Erythroblast (primary cell): ENCODE measurements at places on chromosomes 2 and 18.

DNA sequence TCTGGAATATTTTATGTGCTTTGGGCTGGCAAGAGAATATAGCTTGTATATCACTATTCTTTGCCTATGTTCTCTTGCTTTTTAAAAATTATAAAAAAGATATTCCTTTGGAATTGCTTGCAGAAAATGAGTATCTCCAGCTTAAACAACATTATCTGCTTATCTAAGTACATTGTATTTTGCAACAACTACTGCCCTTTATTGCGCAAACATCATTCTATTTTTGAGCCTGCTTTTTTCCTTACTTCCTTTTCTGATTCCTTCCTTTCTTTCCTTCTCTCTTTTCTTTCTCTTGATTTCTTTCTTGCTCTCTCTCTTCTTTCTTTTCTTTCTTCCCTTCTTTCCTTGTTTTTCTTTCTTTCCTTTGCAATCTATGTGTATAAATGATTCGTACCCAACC lies 74.0 kb downstream of the UNC80 start:
- DNase-seq, result no peak

DNA sequence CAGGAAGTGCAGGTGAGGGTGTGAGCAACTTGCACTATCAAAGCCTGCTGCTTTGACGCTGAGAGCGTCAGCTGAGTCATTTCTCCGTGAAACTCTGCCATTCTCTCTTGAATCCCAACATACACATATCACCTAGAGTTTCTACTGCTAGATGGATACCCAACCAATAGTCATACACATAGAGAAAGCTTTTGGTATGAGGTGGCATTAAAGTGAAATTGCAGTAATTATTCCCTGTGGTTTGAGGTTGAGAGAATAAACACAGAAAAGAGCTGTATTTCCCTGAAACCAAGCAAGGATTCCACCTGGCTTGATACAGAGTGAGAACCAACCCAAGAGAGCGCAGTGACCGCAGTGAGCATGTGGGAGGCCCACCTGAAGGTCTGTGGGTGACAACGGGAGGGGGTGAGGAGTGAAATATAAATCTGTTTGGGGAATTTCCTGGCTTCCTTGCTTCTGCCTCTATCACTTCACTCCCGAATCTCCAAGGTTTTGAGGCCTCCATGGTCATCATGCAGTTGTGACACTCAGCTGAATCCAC lies 28.8 kb upstream of the TMEM18 start:
- no peak for DNase-seq

DNA sequence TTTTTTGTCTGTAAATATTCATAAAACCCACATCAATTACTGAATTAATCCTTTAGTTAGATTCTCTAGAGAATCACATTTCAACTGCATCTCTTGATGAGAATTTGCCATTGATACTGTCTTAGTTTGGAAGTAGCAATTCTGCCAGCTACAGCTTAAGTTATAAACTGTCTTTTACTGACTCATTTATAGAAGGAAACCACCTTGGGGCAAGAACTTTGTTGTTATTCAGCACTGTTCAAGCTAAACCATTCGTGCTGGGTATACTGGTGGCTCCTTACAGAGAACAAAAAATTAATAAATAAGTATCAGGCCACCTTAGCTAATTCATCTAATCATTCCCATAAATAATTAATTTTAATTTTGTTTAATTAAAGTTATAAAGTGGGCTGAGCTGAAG lies 1082.6 kb upstream of the CELF4 start:
- DNase-seq, result no peak

GRCh38 chr2:176503776-176504175 lies 234.5 kb downstream of the MTX2 start:
- DNase-seq, result no peak

DNA sequence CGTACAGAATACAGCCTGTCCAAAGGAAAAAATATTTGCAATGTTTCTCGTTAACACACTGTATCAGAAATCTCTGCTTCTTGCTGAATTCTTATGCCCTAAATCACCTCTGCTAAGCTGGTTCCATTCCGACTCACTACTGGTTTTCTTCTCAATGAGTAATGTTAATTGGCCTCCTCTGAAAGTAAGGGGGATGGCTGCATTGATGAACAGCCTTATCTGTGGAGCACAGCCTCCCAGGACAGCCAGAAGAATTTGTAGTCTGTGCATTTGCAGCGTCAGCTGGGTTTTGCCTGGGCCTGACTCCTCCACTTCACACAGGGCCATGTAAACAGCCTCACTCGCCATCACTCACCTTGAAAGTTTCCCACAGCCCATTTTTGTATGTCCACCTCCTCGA lies 127.7 kb downstream of the RNF152 start:
- DNase-seq, result peak; percentile 86

- no peak for DNase-seq
Measured at GRCh38 chr2:5042666-5043440, 649.3 kb upstream of the SOX11 start.

DNA sequence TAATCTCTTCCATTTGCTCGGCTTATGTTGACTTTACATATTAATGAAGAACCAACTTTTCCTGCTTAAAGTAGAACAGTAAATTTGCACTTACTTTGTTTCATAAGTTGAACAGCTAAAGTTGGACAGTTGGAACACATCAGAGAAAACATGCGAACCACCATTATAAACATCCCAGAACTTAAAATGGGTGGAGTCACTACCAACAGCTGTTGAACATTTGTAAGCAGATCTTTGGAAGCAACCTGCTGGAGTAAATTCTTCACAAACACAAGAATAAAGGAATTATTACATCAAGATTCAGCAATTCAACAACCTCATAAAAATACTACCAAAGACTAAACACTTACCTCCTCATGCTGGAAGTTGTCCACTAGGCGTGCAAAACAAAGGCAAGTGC lies 96.4 kb upstream of the DNER start:
- DNase-seq, result no peak

- DNase-seq, result no peak
Measured at GRCh38 chr2:50402654-50402960, 629.3 kb downstream of the NRXN1 start.

- DNase-seq, result no peak
Measured at GRCh38 chr2:106839849-106840595, 45.9 kb downstream of the ST6GAL2 start.

- no peak for DNase-seq
Measured at GRCh38 chr18:5895299-5895875, at the start of gene TMEM200C. TSS of gene TMEM200C (minus strand) at chr18:5895522. CDS start at chr18:5892063, 3,459 bp downstream.

- no peak for DNase-seq
Measured at GRCh38 chr2:238929242-238930081, 81.6 kb downstream of the TWIST2 start.

DNA sequence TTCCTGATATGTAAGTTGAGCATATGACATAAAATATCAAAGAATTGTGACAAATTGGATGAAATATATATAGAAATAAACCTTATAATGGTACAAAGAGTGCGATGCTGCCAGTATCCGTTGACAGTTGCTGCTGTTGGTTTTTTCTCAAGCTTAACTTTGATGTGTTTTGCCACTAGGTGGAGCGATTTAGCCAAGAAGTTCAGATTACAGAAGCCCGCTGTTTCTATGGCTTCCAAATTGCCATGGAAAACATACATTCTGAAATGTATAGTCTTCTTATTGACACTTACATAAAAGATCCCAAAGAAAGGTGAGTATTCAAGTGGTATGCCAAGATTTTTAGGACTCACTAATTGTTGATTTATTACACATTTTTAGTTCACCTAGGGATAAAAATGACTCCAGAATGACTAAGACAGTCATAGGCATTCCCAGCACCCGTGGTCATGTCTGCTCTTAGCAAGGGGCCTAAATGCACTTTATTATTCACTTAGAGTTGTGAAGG lies 2.1 kb downstream of the RRM2 start:
- DNase-seq, result peak; percentile 85

- DNase-seq, result no peak
Measured at GRCh38 chr2:235191978-235192377, 240.2 kb downstream of the SH3BP4 start.

DNA sequence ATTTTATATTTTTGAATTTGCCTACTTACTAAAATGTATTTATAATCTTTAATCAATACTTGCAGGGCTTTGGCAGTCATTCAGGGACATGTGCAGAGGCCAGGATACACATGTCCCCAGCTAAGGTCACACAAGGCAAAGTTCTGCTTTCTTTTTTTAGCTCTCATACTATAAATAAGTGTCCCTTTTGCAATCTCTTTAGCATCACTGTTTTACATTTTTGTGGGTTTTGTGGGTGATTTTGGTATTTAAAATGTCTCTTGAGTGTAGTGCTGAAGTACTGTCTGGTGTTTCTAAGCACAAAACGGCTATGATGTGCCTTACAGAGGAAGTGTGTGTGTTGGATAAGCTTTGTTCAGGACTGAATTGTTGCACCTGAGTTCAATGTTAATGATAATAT lies 309.0 kb upstream of the GULP1 start:
- no peak for DNase-seq

GRCh38 chr18:69177702-69178101 lies 223.0 kb upstream of the DOK6 start:
- DNase-seq, result no peak

DNA sequence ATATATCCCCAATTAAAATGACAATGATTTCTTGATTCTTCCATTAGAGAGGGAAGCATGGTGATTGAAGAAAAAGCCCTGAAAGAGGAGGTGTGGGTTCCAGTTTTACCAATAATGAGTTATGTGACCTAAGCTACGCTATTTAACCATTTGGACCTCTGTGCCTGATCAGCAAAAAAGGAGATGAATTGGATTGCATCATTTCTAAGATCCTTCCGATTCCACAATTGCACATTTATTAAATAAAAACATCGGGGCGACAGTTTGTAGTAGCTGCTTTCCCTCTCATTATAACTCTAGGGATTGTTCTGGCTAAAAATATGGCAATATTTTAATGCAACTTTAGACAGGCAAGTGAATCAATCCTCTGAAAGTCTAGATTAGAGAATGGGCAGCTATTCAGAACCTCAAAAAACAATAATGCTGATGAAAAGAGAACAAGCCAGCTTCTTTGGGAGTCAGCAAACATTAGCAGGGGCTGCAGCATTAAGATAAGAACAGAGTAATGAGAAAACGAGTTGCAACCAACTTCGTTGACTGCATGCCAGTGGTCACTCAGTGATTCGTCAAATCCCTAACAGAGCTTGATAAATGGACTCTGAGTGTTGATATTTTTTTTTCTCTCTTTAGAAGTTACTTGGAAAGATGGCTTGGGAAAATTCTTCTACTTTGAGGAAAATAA lies 301.2 kb downstream of the AGPS start:
- peak; percentile 57 for DNase-seq

- DNase-seq, result no peak
Measured at GRCh38 chr2:127320586-127321275, 26.8 kb upstream of the ERCC3 start.

- DNase-seq, result no peak
Measured at GRCh38 chr2:238378230-238379095, 48.3 kb upstream of the ASB1 start.

- DNase-seq, result no peak
Measured at GRCh38 chr2:65075605-65076344, 19.6 kb downstream of the CEP68 start.

- DNase-seq, result peak; percentile 63
Measured at GRCh38 chr2:16671760-16672159, 6.1 kb upstream of the CYRIA start.

DNA sequence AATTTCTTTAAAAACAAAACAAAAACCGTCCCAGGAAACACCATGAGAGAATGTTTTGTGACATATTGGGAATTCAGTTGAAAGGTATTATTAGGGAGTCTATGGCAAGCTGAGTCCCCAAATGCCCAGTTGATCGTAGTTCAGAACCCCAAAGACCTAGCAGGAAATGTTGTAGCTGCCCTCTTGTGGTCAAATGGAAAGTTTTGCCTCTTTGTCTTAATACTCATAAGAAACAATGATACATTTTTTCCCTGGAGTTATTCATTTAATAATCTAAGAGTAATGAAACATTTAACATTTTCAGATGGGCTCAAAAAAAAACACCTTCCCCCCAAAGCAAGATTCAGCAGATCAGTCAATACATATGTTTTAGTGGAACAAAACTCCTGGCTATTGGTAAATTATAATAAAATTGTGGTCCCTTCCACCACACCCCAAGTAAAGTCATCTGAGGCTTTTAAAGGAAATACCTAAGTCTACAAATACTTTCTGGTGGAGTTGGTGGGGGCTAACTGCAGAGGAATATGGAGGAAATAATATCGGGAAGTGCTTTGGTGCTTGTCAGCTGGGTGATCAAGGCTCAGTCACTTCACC lies 37.8 kb upstream of the EFEMP1 start:
- DNase-seq, result peak; percentile 19

- no peak for DNase-seq
Measured at GRCh38 chr18:61833978-61834377, 58.8 kb downstream of the RNF152 start.

DNA sequence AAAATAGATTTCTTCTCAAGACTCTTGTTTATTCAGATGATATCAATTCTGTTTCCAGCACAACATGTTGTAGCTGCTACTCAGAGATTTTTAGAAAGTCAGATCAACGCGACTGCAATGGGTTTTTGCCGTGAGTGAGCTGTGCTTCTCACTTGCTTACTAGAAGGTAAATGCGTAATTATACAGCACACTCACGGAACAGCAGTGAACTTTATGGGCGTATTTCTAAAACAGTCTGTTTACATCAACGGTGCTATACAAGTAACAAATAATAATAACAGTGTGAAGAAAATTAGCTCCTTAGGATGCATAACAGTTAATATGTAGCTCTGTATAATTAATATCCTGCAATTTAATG lies 533.6 kb downstream of the RNF144A start:
- DNase-seq, result no peak

DNA sequence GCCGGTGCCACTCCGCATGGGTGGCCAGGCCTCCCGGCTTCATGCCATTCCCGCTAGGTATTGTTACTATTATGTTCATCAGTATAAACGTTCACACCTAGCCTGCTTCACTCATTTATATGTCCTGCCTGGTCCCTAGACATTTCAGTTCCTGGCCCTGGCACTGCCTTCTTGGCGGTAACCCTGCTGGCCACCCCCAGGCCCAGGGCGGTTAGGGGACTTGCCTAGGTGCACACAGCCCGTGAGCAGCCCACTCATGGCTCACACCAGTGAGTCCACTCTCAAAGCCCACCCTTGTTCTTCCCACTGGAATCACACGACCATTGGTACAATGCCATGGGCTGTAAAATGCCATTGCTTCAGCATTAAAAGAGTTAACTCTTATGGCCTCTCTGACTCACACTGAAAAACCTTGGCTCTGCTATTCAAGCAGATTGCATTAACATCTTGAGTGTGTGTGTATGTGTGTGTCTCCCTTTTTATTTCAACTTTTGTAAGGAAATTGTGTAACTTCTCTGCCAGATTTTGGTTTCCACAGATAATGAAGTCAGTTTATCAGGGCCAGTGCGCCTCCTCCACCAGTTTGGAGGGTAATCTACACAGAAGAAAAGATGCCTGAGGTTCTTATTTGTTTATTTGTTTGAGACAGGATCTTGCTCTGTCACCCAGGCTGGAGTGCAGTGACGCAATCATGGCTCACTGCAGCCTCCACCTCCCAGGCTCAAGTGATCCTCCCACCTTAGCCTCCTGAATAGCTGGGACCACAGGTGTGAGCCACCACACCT lies 74.2 kb downstream of the RAB31 start:
- DNase-seq, result peak; percentile 56

GRCh38 chr18:7230626-7231349 lies at the start of gene LRRC30:
TSS of gene LRRC30 (plus strand) at chr18:7231089. CDS start at chr18:7231139, 50 bp downstream.
- DNase-seq, result no peak
